Motor neuron (in vitro differentiated cells): ENCODE measurements at places on chromosomes 2 and 18. TPM values are rescaled to one million over a fixed set of nuclear protein-coding genes. Genes with fewer than 3 reads are reported as not detected.
A peak's percentile ranks its signal among the peaks of the same experiment; 100 is the strongest.

- ATAC-seq = peak; percentile 46
Observed at GRCh38 chr2:176997074-176997791, 215.4 kb upstream of the HNRNPA3 start.

- no peak for ATAC-seq
Observed at GRCh38 chr2:162382278-162382677, 38.3 kb downstream of the GCA start.

DNA sequence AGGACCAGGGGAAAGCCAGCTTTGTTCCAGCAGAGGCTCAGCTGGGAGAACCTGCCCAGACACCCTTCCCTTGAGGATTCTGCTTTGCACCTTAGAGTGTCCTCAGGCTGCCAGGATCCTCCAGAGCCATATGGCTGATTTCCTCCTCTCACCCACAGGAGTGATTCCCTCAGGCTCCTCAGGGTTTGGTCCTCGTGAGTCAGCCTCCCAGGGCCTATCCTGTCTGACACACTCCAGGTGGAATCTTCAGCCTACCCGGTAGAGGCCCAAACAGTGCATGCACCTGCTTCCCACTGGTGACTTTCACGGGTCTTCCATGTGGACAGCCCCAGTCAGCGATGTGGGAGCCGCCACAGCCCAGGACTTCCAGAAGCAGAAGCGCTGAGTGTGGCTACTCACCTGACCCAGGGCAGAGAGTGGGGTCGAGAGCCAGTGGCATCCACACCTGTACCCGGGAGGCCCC is 73.3 kb downstream of the TFCP2L1 start:
- ATAC-seq = no peak

DNA sequence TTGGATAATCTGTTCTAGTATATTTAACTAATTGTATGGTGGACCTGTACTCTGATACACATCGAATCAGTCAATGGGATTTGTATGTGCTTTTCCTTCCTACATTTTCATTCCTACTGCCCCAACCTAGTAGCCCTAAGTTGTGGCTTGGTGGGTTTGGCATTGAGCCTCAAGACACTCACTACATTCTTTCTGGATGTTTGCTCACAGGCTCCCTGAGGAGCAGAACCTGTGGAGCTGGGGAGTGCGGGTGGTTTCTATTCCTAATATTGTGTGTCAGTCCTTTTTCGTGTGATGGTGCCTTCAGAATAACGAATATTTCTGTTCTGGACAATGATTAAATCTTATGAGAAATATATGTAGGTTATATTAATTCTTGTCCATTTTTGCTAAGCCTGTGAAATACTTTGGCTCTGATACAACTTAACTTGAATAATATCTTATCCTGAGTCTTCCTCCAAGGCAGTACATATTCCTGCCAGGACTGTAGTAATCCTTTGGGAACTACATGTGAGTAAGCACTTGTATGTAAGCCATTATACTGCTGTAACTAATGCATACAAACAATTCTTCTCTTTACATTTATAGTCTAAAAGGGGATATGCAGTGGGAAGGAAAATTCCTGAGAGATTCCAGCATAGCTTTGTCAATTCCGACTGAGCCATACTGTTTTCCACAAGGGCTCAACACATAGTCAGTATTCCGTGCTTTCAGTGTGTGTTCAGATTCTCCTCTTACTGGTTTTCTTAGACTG is 150.6 kb downstream of the AGPS start:
- peak; percentile 92 for ATAC-seq

- peak; percentile 14 for ATAC-seq
Observed at GRCh38 chr2:69168950-69169654, 156.1 kb downstream of the ANTXR1 start.

- ATAC-seq = no peak
Observed at GRCh38 chr2:222442665-222443064, 18.3 kb downstream of the SGPP2 start.

DNA sequence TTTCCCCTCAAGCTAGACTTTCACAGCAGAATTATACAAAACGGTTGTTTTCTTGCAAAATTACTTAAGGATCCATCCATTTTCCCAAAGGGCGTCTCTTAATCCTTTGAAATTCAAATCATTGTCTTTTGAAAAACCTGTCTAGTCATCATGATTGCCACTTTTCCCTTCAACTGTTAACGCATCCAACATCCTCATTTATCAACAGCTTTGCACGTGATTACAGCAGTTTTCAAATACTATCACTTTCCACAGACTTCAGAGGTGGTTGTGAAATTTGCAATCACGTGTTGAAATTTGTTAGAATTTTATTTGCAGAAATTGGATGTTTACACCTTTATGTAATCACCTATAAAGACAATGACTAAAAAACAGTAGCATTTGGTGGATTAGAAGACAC is 304.4 kb upstream of the SLC39A10 start:
- ATAC-seq = no peak

- ATAC-seq = no peak
Observed at GRCh38 chr18:76757335-76757734, 65.0 kb upstream of the ZNF236 start.

DNA sequence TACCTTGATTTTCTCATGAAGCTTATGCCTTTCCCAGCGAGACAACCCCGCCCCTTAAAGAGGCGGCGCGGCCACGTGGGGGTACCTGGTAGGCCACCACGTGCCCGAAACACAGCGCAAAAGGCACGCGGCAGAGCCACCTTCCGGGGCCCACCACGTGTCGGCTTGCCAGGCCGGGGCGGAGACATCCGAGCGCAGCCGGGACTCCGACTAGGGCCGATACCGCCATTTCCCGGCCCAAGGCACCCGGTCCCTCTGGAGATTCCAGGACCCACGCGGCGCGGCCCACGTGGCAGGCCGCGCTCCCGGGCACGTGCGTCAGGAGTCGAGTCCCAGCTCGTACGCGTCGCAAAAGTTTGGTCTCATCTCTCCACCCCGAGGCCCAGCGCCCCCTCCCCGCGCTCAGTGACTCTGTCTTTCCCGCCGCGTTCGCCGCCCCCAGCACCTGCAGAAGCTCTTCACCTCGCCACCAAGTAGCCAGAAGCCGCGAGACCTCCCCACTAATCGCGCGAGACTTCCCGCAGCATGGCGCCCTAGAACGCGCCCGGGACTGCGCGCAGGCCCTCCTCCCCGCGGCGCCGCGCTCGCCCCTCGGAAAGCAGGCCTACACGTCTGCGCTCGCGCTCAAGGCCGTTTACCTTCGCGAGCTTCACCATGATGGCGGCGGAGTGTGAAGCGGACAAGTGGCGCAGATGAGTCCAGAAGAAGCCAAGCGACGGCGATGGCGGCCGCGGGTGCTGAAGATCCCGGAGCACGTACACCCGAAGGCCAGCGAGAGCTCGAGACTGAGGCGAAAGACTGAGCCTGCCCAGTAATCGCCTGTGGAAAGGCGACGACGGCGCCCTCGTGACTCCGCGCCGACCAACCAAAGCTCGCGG is at the start of gene NCL:
Gene NCL (minus strand): TSS at position 787 of the 878 bp plus-strand sequence. CDS start 131 bp downstream, at position 656.
- ATAC-seq = peak; percentile 95

DNA sequence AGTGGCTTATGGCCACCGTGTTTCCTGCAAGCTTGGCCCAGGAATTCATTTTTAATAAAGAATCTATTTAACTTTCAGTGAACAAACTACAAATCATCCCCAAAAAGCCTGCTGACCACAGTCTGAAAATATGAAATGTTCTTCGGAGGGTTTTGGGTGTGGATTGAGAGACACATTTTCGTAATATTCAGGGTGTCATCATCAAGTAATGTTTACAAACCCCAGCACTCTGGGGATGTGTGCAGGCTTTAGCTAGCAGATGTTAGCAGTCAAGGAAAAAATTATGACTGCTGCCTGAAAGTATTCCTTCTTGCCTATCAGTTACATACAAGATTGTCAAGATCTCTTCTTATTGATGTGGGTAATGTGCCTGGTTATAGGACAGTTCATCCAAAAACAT is 143.9 kb upstream of the FN1 start:
- no peak for ATAC-seq

GRCh38 chr2:46845542-46846486 is 69.8 kb downstream of the MCFD2 start:
- no peak for ATAC-seq

DNA sequence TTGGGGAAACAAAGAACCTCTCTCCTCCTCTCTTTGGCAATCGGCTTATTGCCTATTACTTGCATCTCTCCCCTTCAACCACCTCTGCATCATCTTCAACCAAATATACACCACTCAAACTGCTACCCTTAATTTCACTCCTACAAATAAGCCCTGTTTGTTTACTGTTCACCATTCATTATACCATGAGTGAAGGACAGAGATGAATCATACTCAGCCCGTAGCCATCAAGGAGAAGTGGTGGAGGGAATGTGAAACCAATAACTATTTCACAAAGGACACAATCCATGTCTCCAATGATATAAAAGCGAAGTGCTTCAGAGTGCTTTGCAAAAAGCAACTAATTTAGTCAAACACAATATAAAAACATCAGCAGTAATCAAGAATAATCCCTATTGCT is 76.8 kb downstream of the CACNB4 start:
- ATAC-seq = no peak

GRCh38 chr2:100893392-100894104 is 73.6 kb downstream of the NPAS2 start:
- ATAC-seq = peak; percentile 41

GRCh38 chr2:30765876-30766470 is 41.3 kb downstream of the CAPN13 start:
- no peak for ATAC-seq

- no peak for ATAC-seq
Observed at GRCh38 chr2:42906111-42906556, 113.8 kb upstream of the HAAO start.

DNA sequence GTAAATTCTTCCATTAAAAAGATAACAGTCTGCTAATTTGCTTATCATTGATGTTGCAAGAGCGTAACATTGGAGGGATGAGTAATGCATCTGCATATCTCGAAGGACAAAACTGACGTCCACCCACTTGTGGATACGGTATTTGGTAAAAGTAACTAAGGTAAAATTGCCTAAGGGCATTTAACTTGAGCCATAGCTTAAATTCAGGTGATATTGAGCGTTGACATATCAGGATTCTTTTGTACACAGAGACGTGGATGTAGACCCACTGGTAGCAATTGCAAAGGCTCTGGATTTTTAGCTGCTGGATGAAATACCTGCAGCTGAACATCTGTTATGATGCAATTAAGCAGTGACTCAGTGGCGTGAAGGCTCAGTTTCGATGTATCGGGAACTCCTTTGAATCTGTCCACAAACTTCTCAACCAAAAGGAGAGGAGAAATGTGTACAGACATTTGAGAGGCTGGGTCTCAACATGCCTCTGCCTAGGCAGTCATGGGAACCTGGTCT is 119.3 kb downstream of the SPTBN1 start:
- ATAC-seq = no peak

DNA sequence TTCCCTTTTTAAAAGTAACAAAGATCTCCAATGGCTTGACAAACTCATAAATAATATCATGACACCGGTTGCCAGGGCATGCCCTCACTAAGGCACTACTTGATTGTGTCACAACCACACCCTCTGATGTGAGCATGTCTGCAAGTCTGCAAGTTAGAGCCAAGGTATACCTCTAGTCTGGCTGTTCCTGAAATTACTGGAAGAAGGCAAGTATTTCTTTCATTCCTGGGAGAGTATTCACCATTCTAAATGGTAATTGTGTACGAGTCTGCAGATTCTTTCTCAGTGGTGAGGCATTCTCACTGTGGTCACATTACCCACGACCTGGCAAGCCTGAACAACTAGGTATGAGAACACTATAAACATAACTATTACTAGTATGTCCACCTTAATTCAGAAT is 25.7 kb upstream of the RNU4ATAC start:
- ATAC-seq = no peak

GRCh38 chr18:25230658-25231326 is 121.2 kb downstream of the ZNF521 start:
- no peak for ATAC-seq

DNA sequence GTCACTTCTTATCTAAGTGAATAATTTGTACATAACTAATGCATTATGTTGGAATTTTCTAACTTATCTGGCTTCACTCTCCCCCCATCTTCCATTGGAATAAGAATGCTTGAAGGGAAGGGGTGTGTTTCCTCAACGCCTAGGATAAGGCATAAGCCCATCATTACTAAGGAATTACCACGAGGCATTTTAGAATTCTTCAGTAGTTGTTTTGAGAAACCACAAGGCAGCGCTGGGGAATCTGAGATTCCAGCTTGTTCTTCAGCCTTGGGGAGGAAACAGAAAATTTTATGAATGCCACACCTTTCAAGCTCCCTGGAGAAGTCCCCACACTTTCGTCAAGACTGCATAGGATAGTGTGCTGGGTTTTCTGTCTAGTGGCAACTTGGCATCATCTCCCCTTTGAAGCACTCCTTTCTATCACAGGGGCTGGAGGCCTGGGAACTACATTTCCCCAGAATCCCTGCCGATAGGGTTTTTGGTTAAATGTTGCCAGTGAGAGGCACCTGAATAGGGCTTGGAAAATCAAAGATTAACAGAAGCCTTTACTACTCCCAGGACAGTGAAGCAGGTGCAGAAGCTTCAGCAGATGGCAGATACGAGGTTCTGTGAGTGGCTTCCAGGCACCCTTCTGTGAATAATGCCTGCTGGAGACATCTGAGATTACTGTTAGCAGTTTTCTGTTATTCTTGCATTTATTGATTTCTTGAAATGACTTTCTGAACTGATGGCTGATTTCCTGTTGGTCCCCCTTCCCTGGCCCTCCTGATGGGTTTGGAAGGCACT is 192.7 kb upstream of the REV1 start:
- ATAC-seq = peak; percentile 44

DNA sequence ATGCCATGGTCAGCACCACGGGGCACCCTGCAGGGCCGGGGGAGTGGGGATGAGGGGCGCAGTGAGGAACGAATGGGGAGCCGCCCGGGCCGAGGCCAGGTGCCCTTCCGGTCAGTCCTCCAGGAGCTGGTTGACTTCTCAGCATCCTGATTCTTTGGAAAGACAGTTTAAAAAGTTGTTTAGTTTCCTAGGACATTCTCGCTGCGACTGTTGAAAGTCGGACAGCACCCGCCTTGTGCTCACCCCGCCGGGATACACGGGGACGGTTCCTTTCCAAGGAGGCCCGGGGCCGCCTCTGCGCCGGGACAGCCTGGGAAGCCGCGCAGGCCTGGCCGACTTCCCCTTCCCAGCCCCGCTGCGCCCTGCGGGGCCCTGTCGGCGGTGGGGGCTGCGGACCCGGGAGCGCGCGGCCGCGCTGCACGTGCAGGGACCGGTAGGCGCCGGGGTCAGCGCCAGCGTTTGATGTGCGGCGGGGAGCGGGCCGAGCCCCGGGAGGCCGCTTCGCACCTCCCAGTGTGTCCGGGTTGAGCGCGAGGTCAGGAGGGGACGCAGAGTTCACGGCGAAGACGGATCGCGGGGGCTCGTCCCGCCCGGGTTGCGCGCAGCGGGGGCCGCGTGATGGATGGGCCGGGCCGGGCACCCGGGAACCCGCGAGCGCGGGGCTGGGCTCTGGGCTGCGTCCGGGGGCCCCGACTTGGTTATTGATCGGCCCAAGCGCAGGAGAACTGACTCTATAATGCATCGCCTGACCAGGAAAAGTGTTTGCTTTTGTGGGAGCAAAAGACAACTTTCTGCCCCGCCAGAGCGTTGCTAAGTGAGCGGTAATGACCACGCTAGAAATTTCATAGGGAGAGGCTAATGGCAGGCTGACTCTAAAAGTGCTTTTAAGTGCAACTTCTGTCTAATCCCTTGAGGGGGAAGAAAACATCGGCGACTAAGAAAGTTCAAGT is 28.0 kb upstream of the SMIM21 start:
- ATAC-seq = peak; percentile 71

- no peak for ATAC-seq
Observed at GRCh38 chr2:217325816-217326215, 466.0 kb upstream of the TNP1 start.

The GPR45 gene
- 1.1 and 1.8 TPM in 2 replicates for total RNA-seq

The MBP gene
- 52.1 and 55.2 TPM in 2 replicates for total RNA-seq

The IRS1 gene
- total RNA-seq = 7.0 and 7.4 TPM in 2 replicates

The TOGARAM2 gene
- total RNA-seq = 0.73 and 1.2 TPM in 2 replicates

The PSMA8 gene
- total RNA-seq = not detected in 2 replicates

The LDLRAD4 gene
- total RNA-seq = 39.8 and 48.8 TPM in 2 replicates

The STON1 gene
- 22.6 and 29.7 TPM in 2 replicates for total RNA-seq

The NLRC4 gene
- total RNA-seq = 1.1 TPM in 2 replicates
